ENCODE measurements at places on chromosomes 5 and 9.
A peak's percentile ranks its signal among the peaks of the same experiment; 100 is the strongest.

GRCh38 chr9:119597499-119597898 lies 228.3 kb upstream of the BRINP1 start:
- no peak for DNase-seq

- peak; percentile 66 for DNase-seq
Observed at GRCh38 chr5:59275510-59276324, 617.8 kb downstream of the PDE4D start.

DNA sequence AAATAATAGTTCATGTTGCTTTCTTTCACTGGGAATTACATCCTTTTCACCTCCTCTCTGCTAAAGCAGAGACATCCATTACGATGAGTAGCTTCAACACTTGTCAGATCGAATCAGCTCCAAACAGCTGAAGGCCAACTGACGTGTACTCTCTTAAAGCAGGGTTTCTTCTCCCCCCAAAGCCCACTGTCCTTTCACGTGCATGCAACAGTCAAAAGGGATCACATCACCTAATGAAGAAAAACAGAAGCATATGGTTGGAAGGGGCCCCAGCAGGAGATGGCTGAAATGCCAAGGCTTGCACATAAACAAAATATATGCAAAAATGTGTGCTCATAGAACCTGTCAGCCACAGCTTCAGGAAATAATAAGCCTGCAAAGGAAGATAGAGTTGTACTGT lies 421.6 kb downstream of the ANXA1 start:
- no peak for DNase-seq

DNA sequence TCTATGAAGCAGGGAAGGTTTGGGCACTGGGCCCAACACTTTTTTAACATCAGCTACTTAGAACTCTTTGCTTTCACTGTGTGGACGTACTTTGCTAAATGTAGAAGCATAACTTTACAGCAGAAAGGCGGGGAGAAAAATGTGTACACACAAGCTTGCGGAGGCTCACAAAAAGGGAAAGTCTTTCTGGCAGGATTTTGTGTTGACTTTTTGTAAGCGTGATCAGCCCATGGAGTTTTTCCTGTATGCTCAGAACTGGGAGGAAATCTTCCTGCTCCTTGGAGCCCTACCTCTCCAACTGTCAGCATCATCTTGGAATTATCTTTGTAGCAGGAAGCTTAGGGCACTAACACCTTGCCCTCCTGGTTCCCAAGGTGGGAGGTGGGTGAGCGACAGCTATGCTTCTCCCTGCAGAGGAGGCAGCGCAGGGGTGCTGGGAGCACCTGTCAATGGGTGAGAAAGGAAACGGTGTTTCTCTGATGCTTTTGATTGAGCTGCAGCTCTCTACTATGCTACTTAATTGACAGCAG lies 321.9 kb downstream of the GADD45G start:
- no peak for DNase-seq

- DNase-seq: no peak
Observed at GRCh38 chr9:100277166-100277979, 75.4 kb downstream of the TEX10 start.

DNA sequence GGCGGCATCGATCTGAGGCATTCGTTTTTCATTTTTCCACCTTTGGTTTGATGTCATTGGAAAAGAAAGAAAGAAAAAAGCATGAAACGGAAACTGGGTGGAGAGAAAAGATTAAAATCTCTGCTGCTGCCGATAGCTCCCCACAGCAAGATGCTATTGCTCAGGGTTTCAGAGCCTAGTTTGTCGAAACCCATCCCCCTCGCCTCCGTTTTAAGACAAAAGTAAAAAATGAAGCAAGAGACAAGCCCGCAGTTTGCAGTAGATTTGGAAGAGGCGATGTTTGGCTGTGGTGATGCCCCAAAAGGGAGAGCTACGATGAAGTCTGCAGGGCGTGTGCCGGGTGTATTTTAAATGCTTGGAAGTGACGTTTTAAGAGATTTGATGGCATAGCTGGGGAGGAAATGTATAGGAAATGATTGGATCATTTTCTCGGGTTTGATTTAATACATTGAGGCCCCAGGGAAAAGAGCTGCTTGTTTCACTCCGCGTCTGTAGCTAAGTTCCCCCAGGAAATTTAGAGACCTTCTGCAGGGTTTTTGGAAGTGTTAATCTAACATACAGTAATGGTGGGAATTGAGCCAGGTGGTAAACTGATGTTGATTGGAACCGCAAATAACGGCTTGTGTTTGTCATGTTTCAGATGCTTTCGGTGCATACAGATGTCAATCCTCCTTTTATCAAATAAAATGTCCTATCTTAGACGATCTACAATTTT lies 909 bp downstream of the NDFIP1 start:
- DNase-seq: peak; percentile 5

DNA sequence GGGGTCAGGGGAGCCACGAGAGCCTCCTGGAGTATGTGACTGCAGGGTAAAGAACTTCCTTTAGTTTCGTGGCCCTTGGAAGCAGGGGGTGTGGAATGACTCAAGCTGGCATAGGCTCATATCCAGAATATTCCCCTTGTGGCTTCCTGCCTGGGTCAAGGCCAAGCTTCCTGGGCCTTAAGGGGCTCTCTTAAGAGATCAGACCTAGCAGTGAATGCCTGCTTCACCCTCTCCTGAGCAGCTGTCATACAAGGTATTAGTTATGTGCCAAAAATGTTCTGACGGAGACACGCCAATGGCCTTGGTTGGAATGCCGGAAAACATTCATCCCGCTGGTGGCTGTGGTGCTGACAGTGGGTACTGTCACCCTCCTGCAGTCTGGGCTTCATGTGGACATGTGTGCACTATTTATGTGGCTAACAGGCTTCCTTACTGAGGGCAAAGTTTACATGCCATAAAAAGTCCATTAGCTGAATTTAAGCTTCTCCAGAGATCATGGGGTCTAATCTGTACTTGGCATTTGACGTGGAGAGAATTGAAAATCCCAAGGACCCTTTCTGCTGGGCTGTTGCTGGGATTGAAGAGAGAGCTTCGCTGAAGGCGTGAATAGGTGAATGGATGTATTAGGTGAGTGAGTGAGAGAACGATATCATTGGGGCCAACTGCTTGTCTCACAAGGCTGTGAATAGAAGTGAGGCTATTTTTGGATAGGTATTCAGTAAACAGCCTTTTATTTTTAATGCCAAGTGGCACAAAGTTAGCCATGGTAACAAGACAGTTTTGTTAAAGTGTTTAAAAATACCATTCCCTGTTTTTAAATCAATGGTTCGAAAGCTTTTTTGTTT lies 156.8 kb downstream of the MACROH2A1 start:
- DNase-seq: no peak

DNA sequence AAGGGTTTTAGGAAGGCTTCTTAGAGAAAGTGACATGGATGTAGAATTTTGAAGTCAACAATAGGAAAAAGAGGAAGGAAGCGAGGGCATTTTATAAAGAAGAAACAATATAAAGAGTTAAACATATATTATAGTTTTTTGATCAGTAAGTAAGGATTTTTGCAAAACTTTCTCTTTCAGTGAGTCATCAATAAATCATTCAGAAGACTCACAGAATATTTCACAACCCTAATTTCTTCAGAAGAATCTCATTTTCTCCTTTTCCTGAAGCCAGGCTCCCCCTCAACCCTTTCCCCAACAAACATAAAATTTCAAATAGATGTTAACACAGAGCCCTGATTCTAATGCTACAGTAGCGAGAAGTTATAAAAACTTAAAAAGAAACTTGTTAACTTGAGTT lies 4.3 kb upstream of the COX7C start:
- DNase-seq: no peak

- no peak for DNase-seq
Observed at GRCh38 chr9:89812556-89813181, 207.9 kb downstream of the GADD45G start.

- no peak for DNase-seq
Observed at GRCh38 chr5:151023047-151023615, 2.7 kb downstream of the GPX3 start.

GRCh38 chr5:98942847-98943246 lies 14.0 kb upstream of the CHD1 start:
- peak; percentile 35 for DNase-seq

DNA sequence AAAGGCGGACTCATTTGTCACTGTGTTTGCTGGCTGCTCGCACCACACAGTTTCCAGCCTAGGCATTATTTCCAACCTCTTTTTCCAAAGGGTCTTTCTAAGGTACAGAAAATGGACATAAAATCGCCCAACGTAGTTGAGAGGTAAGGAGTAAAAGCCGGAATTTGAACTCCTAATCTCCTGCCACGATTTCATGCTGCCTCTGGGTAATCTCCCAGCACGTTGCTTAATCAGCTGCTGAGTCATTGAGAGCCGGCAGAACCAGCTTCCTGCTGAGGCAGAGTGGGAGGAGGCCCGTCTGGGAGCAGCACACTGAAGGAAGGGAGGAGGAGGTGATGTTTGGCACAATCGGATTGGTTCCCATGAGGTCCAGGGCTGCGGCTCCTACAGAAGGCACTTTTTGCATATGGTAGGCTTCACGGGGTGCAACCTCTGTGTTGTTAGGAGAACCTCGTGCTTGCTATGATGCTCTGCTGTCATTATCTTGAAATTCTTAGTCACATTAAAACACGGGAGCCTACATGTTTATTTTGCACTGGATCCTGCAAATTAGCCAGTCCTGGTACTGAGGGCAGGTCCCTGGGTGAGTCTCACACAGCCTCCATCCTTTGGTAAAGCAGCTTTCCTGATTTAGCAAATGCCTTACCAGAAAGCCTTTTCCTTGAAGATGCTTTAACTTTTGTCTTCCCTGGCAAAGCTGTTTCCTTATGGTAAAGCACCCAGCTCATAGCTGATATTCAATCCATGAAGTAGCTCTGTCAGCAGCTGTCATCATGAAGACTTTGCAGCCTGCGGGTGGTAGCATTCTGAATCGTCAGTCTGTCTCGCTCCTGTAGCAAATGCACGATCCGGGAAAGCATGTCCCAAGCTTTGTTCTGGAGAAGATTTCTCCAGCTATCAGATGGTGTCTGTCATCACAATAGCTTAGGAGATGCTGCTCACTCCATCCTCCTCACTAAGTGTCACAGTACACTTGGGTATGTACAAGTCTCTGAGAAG lies 191.6 kb upstream of the MSX2 start:
- peak; percentile 54 for DNase-seq

DNA sequence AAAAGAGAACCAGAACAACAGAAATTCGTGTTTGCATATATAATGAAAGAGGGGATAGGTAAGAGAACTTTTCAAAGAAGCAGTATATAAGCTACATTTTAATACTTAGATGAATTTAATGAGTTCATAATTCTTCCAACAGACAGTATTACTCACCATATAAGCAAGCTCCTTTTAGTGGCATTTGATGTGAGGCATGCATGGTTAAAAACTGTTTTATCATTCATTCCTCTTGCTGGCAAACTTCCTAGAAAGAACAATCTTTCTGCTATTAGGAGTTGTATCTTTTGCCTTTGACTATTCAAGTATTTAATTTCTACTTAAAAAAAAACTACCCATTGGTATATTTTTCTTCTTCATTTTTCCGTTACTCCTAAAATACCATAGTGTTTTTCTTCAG lies 65.7 kb upstream of the EIF4EBP3 start:
- DNase-seq: no peak

DNA sequence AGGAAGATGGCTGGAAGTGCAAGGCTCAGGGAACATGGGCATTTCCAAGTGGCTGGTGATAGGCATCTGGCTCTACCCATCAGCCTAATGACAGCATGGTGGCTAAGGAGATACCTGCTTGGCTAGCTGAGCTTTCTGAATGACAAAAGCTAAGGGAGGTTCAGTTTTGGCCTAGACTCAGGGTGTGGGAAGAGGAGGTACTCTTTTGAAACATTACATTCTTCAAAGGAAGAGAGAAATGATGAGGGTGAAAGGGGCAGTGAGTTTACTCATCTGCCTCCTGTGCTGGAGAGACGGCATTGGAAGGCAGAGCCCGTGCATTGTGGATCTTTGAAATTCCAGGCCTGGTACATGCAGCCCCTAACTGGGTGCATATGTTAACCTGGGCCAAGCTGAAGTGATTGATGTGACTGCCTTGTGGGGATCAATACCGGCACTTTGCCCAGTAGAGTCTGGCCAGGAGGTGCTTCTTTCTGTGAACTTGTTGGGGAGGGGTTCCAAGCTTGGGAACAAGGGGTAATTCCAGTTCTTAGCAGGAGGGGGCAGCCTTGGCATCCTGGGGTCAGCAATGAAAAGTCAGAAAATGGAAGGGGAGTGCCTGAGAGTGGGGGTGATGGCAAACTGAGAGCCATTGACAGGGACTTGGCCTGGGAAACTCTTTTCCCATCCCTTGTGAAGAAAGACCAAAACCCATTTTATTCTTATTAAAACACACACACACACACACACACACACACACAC lies 108.6 kb downstream of the ACER2 start:
- DNase-seq: no peak

- no peak for DNase-seq
Observed at GRCh38 chr5:134345996-134346395, 21.0 kb downstream of the CDKL3 start.

DNA sequence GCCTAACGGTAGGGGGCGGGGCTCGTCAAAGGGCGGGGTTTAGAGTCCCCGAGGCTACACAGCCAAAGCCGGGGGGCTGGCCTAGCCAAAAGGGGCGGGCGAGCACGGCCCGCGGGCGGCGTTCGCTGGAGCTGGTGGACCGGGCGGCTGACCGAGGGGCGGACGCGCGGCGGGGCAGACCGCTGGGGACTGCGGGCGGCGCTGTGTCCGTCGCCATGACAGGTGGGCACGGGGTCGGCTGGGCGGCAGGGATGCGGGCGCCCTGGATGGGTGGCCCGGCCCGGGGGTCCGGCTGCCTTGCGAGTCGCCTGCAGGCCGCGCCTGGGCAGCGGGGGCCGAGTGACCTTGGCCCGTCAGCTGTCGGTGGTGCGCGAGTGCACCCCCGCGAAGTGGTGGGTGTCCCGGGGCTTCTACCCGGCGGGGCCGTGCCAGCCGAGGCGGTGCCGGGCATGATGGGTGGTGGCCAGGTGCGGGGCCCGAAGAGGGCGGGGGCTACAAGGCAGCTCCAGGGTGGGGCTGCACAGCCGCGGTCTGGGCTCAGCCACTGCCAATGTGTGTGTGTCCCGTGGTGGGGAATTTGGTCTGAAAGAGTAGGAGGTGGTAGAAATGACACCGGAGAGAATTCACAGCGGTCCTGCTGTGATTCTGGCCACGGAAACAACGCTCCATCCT lies at the start of gene CARD19:
Gene CARD19, plus strand, starts transcription at position 87 of the 672 bp plus-strand sequence. Its CDS starts 129 bp downstream, at position 216.
- DNase-seq: no peak

DNA sequence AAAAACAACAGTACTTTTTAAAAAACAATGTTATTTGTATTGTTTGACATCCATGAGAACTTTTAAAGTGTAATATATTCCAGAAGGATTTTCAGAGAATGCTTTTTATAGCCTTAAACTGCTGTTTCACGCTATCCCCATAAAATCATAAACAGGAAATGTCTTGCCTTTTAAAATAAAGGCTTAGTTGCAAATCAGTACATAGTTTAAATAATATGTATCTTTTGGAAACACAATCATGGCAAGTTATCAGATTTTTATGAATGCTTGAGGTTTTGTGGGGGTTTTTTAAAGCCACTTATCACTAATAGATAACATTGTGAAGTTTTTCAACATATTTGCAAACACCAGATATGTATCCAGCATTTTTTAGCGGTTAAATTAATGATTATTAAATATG lies 37.2 kb upstream of the F2RL2 start:
- DNase-seq: no peak

DNA sequence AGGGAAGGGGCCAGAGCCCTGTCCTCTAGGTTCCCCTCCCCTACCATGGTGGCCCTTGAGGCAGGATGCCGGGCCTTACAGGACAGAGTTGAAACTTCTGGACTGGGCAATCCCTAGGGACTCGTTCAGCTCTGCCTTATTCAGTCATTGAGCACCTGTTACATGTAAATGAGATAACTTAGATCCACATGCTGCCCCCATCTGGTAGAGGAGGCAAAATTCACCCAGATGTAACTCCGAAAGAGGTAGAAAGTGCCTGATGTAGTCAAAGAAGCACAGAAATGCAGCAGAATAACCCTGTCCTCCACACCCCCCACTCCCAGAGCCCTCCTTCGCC lies 1.5 kb downstream of the GGTA1 start:
- DNase-seq: peak; percentile 60

GRCh38 chr5:151015974-151016587 lies 4.3 kb upstream of the GPX3 start:
- no peak for DNase-seq

Measured in AML-193 (cell line).